ENCODE measurements at places on chromosomes 3 and 15.

DNA sequence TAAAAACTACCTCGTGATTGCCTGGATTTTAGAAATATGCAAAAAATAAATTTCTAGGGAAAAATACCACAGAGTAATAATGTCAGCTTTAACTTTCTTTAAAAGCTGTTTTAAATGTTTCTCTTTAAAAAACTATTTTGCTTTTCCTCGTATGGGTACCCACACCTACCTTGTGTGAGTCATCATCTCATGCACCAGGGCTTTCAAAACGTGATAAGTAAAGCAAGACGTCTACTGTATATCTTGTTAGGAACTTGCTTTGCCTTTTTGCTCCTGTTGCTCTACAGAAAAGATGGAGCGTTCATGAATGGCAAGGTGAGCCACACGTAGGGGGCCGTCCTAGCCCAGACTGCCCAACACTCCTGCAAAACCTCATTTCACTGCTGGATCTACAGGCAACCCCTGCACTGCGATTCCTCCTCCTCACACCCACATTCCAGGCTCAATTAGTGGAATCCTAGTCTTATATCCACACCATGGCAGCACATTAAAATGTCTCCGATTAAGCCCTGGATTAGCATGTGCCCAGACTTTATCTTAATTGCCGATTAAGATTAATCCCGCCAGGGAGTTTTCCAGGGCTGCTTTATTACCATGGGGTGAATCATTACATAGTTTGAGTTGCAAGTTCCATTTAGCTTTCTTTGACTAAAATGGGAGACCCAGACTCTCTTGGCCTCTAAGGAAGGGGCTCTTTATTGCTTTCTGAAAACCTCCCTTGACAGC is 293.6 kb upstream of the ICE2 start:
- DNase-seq = no peak

DNA sequence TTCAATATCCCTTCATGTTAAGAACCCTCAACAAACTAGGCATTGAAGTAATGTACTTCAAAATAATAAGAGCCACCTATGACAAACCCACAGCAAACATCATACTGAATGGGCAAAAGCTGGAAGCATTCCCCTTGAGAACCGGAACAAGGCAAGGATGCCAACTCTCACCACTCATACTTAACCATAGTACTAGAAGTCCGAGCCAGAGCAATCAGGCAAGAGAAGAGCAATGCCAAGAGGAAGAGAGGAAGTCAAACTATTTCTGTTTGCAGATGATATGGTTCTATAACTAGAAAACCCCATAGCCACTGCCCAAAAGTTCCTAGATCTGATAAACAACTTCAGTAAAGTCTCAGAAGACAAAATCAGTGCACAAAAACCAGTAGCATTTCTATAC is 161.9 kb downstream of the UBE2E2 start:
- no peak for DNase-seq

DNA sequence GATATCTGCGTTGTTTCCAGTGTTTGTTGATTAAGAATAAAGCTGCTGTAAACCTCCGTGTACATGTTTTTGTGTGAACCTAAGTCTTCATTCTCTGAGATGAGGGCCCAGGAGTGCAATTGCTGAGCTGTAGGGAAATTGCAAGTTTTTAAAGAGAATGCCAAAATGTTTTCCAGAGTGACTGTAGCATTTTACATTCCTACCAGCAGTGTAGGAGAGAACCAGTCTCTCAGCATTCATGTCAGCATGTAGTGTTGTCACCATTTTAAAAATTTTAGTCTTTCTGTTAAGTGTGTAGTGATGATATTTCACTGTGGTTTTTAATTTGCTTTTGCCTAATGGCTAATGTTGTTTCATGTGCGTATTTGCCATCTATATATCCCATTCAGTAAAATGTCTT is 3.4 kb upstream of the MGLL start:
- DNase-seq = no peak

DNA sequence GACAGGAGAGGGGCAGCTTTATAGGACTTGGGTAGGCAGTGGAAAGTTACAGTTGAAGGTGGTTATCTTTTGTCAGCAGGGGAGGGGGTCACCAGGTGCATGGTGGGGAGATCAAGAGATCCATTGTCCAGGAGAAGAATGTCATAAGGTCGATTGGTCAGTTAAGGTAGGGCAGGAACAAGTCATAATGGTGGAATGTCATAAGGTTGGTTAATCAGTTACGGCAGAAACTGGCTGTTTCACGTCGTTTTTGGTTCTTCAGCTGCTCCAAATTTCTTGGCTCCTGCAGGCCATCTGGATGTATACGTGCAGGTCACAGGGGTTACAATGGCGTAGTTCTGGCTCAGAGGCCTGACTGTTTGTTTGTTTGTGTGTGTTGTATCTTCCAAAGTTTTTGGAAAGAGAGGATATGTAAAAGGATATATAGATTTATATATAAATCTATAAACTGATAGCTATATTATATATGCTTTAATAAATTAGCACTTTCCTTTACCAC is 565.1 kb downstream of the ZNF385D start:
- DNase-seq = no peak

DNA sequence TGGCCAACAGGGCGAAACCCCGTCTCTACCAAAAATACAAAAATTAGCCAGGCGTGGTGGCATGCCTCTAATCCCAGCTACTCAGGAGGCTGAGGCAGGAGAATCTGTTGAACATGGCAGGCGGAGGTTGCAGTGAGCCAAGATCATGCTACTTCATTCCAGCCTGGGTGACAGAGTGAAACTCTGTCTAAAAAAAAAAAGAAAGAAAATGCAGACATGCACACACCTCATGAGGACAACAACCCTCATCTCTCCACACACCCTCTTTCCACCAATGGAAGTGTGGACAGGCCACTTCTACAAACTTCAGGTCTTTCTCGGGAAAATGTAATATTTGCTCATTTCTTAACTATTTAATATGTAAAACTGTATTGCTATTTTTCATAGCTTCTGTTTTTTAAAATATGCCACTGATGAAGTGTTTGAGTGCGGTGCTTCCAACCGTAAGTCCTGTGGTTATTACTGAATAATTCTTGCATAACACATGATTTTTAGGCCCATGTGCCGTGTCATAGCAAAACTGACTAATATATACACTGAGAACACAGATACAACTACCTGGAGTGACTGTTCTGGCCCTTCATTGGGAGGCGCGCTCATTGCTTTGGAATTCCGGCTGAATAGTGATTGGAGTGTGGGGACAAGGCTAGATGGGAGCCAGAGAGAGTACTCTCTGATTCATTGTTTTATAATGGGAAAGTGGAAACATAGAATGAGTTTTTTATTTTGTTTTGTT is 23.1 kb downstream of the LRRC31 start:
- DNase-seq = no peak

GRCh38 chr3:13011573-13012220 is 61.5 kb downstream of the IQSEC1 start:
- peak; percentile 64 for DNase-seq
